ENCODE measurements at places on chromosomes 4 and X.

DNA sequence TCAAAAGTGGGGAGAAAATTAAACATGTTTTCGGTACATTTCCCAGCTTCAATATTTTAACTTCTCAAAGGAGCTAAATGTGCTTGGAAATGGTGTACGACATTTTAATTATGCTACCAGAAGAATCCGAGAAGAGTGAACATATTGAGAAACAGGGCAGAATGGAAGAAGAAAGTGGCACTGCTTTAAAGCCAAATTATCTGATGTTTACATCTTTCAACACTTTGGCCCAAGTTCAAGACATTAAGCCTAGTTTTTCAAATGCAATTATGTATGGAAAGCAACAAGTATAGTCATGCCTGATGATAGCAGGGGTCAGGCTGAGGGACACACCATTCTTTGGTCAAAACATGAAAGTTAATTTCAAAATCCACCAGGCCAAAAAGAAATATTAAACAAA is 577.9 kb upstream of the ZFP42 start:
- no peak for DNase-seq

DNA sequence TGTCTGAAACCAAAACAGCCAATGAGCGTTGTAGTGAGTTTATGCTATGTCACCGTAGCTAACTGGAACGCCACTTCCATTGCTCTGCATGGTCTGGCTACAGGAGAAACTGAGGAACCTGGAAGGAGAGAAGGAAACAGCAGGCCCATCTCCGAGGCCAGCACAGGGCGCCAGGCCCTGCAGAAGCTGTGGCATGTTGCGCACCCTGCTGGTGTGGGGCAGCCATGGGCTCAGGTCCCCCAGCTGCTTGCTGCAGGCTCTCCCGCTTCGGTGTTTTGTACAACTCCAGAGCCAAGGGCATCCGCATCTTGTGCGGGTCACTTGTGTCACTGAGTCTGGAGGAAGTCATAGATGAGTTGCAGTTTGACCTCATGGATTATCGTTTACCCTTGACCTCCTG is 89.2 kb downstream of the AFAP1 start:
- DNase-seq, result no peak

DNA sequence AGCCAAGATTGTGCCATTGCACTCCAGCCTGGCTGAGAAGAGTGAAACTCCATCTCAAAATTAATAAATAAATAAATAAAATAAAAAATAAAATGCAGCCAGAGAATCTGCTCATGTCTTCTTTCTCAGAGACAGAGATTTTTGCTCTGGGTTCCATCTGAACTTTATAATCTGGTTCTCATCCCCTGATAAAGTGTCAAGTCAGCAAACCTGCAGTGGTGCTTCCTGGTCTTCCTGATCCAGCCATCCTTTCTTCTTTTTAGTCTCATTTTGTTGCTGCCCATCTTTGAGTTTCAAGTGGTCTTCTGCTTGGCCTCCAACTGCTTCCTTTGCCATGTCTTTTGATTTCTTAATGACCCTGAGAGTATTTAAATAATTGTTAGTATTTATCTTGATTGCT is 24.1 kb downstream of the MAP7D3 start:
- no peak for DNase-seq

DNA sequence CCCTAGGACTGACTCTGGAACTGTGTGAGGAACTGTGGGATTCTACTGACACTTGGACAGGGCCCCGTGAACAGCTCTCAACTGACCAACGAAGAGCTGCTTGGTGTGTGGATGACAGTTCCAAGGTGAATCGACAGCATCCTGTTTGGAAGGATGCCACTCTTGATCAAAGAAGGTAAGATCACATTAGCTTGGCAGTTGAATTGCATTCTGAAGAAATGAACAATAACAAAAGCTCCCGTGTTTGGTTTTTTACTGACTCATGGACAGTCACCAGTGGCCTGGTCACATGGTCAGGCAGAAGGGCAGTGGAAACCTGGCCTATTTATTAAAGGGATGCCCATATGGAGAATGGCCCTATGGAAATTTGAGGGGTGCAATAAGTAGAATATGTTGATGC is 33.1 kb upstream of the GPR34 start:
- no peak for DNase-seq

DNA sequence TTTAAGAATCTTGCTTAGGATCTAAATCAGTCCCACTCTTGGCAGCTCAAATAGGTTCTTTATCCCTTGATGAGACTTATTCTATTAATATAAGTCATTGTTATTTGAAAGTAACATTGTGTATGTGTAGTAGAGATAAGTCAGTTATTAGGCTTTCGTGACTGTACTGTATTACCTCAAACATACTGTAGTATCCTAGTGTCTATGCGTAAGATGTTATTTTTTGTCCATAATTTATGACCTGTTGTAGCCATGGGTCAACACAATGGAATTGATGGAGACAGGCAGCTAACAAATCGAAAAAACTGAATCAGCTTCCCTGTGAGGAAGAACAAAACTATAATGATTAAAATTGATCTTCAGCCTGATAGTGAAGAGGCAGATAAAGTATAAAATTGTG is 41.8 kb downstream of the CLCN3 start:
- DNase-seq, result no peak

- no peak for DNase-seq
These were observed 38.4 kb downstream of the PLAC1 start for GRCh38 chrX:134619838-134620237.

- DNase-seq, result no peak
These were observed 109.2 kb downstream of the ARHGAP10 start for GRCh38 chr4:147840838-147841738.

- DNase-seq, result no peak
These were observed 163.2 kb downstream of the APBB2 start for GRCh38 chr4:41050880-41051775.

Measured in activated T-cell treated with anti-CD3 and anti-CD28 coated beads, Interleukin-2, amount 50 U/mL, for 1 hour (primary cell).